ENCODE measurements at places on chromosomes 7 and 10. TPM values are rescaled to one million over a fixed set of nuclear protein-coding genes. Genes with fewer than 3 reads are reported as not detected.

The NUTM2A gene
- total RNA-seq = not detected

The VWDE gene
- total RNA-seq = 0.31 TPM

The IPMK gene
- total RNA-seq = 2.1 TPM

The MRC1 gene
- total RNA-seq = 0.03 TPM

The NRCAM gene
- total RNA-seq = 73.7 TPM

The PHF14 gene
- 22.3 TPM for total RNA-seq

The ACSM6 gene
- total RNA-seq = not detected

The ADRB1 gene
- total RNA-seq = 0.94 TPM

The SPDYE16 gene
- not detected for total RNA-seq

The PNLIP gene
- total RNA-seq = not detected

The CCL24 gene
- not detected for total RNA-seq

The THNSL1 gene
- 4.1 TPM for total RNA-seq

The ERCC6 gene
- 5.3 TPM for total RNA-seq

The VSTM4 gene
- 0.50 TPM for total RNA-seq

The STEAP2 gene
- total RNA-seq = 3.8 TPM

Data from A549 treated with CpdA at 1 μM for 4 hours (cell line).